Esophagus mucosa (tissue), 1 donor: ENCODE measurements at places on chromosomes 2 and 18. TPM values are rescaled to one million over a fixed set of nuclear protein-coding genes. Genes with fewer than 3 reads are reported as not detected.

DNA sequence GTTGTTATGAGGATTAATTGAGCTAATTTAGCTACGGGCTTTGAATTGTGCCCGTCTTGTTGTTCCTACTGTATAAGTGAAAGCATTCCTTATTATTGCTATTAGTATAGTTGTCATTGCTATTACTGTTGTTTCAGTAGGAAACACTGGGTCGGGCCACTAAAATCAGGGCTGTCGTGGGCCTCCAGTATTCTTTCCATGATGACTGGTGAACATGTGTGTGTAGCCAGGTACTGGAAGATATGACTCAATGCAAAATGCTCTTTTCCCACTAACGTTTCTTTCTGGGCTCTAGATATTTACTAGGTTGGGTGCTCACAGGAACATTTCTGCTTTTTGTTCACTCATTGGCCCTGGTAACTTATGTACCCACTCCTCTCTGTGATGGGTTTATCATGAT, 4.9 kb downstream of the TTL start:
- ATAC-seq = no peak

DNA sequence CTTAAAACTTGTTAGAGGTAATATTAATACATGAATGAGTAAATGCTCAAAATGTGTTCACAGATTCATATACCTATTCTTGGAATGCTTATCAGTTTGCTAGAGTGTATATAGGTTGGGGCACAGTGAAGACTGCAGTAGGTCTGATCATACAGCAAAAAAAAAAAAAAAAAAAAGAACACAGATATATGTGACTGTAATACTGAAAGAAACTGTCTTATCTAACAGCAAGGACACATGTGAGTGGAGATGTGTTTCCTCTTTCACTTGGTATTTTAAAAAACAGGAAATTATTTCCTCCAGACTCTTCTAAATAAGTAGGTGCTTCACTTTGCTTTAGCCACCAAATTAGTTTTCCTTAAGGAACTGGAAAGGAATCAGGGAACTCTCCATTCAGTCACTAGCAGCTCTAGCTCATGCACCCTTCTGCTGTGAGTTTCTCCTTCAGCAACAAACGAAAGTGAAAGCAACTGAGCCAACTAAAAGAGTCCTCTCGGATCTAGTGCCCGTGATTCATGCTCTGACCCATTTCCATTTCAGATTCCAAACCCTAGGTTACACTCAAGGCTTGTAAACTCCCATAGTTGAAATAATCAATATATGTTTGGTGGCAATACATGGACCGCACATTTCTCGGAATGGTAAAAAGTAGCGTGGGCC, 98.5 kb downstream of the DSEL start:
- ATAC-seq = no peak

DNA sequence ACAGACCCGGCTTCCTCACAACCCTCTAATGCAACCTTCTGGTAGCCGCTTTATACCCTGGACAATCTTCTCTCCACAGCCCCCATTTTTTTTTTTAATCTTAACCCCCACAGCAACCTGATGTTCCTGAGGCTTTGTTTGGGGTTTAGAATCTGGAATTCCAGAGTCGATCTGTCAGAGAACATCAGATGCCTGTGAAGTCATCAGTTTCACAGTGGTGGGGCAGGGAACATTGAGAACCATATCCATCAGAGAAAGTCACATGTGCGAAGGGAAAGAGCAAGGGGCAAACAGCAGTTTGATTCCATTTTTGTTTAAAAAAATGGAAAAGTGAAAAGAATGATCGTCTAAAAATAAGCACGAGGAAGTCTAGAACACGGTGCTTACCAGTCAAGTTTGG, 20.6 kb downstream of the NPAS2 start:
- ATAC-seq = no peak

DNA sequence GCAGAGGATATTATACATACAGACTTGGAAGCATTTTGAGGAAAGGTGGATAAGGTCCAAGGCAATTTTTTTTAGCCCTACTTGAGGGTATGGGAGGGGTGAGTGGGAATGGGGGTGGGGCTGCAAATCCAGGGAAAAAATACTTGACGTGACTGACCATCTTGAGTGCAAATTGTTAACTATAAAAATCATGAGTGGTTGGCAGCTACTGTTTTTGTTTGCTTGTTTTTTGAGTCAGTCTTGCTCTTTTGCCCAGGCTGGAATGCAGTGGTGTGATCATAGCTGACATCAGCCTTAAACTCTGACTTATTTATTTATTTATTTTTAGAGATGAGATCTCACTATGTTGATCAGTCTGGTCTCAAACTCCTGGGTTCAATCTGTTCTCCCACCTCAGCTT, 458.8 kb downstream of the PIK3C3 start:
- ATAC-seq = no peak

DNA sequence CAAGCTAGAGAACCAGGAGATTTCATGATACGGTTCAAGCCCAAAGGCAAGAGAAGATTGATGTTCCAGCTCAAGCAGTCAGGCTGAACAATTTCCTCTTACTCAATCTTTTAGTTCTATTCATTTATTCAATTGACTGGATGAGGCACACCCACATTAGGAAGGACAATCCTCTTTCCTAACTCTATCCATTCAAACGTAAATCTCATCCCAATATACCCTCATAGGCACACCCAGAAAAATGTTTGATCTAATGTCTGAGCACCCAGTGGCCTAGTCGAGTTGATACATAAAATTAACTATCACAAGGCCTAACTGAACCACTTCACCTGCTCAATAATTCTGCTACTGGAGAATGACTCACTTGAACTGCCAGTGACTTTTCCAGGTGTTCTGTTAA, 180.7 kb downstream of the RAD51AP2 start:
- ATAC-seq = peak; percentile 97

- no peak for ATAC-seq
Measured at GRCh38 chr2:174210862-174211261, 37.5 kb downstream of the OLA1 start.

GRCh38 chr2:241364781-241365180, 8.7 kb downstream of the FARP2 start:
- no peak for ATAC-seq

GRCh38 chr18:396251-396555, 104.3 kb downstream of the COLEC12 start:
- no peak for ATAC-seq

GRCh38 chr2:69777786-69778105, 35.8 kb downstream of the ANXA4 start:
- ATAC-seq = no peak

DNA sequence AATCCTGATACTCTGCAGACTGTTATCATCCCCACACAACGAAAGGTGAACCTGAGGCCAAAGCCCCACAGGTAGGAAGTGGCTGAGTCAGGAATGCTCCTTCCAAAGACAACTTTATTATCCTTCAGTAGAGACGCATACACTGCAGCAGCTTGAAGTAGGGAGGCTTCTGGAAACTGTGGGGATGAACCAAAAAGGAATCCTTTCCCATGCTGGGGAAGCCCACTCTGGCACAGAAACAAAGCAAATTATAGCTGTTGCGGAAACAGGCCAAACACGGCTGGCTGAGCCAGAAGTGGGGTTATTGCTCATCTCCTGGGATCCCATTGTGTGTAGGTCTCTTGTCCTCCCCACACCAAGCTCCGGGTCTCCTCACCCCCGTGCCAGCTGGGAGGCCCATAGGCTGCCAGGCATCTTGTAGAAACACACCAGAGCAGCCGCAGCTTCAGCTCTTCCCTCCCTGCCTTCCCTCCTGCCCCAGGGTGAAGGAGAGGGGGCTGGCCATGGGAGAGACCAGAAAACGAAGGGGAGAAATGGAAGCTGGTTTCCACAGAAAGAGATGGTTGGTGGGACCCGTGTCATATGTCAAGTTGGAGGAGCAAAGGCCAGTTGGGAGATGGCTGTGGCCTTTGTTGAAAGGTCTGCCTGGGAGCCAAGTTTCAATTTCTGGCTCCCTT, 176.9 kb upstream of the NABP1 start:
- peak; percentile 48 for ATAC-seq

DNA sequence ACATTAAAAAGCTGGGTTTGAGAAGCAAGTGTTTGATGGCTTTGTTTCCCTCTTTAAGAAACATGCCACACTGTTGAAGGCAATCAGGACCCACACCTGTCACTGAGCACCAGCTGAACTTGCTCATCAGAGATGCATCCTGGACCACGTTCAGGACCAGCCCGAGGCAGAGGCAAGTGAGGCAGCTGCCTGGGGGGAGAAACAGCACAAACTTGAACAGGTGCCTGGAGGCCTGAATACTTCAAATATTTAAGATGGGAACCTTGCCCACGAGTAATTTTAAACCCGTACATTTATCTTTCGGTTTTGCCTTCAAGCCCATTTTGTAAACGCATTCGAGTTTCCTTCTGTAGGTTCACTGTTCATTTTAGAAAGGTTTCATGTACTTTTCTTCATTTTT, 421.3 kb downstream of the NYAP2 start:
- no peak for ATAC-seq

GRCh38 chr2:27309651-27310050, 1.4 kb upstream of the UCN start:
- ATAC-seq = no peak

- peak; percentile 43 for ATAC-seq
Measured at GRCh38 chr18:23982155-23983079, 32.1 kb upstream of the TTC39C start.

GRCh38 chr2:225765820-225766219, 366.3 kb downstream of the NYAP2 start:
- ATAC-seq = no peak

DNA sequence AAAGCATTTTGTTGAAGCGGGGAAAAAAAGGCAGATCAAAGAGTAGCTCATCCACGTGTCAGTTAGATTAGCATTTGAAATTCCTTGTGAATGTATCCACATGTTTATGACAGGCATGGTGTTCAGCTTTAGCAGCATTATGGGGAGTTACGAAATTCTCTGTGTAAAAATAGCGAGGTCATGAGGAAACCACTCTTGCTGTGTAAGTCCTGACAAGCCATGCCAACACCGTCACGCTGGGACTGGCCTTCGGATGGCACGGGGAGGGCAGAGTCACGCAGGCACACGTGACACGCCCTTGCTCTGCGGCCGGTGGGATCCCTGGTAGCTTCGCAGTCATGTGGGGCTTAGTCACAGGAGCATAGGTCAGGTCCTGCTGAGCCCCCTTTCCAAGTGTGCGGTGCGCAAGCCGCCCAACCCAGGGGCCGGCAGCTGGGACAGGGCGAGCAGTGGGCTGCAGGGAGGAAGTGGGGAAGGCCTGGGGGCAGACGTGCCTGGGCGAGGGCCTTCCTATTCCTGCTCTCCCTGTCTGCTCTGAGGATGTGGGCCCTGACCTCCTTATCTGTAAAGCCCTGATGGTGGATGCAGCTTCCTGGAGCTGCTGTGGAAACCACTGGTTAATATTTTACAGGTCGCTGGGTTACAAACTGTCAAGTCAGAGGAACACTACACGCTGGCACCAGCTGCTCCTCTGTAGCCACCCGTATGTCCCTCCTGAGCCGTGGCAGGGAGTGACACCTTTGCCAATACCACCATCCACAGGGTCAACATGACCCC, 18.0 kb downstream of the MBP start:
- ATAC-seq = peak; percentile 97

DNA sequence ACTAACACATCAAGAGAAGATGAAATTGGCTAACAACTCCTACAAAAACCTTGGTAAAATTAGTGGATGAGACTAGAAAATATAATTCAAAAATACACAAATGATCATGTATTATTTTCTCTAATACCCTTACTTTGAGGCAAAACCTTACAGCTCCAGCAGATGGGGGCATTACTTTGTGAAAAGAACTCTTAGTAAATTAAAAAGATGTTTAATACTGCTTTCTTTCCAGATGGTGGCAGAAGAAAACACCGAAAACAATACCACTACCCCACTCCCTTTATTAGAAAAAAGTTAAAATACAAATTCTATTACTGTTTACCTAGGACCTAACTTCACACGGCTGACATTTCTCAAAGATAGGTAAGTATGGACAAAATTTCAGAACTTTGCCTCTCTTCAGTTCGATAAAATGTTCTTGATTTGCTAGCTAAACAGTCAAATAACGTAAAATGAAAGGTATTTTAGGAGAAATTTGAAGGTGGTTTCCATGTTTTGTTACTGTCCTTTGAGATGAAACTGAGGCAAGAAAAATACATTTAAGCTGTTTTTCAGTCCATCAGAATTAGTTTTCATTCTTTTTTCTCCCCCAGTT, 30.6 kb downstream of the ORC4 start:
- peak; percentile 33 for ATAC-seq

Gene ARHGEF4
- 41.8 TPM for total RNA-seq

Gene TNFAIP6
- 0.20 TPM for total RNA-seq

Gene AQP12A
- not detected for total RNA-seq

Gene CD8B2
- not detected for total RNA-seq

Gene EMILIN2
- 1.4 TPM for total RNA-seq

Gene SNED1
- total RNA-seq = 3.9 TPM

Gene MC5R
- total RNA-seq = 0.28 TPM

Gene G6PC2
- not detected for total RNA-seq
